ENCODE measurements at places on chromosomes 3 and 15.
A peak's percentile ranks its signal among the peaks of the same experiment; 100 is the strongest.

GRCh38 chr15:42037656-42038055 is 16.8 kb upstream of the PLA2G4E start:
- DNase-seq, result no peak

DNA sequence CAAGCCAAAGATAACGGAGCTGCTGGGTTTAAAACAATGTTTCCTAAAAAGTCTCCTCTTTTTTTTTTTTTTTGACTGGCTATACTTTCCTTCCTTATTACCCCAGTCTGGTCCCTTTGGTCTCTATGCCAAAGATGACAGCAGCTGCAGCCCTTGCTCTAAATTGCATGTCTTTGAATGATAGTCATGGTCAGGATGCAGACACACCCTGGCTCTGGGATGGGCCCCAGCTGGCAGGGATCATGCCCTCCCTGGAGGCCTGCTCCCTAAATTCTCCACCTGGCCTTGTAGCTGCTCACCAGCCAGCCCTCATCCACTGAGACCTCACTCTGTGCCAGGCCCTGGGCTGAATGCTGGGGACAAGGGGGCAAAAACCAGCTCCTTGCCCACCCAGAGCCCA is 95.8 kb downstream of the MESD start:
- DNase-seq, result no peak

GRCh38 chr3:135268941-135269532 is 474.0 kb downstream of the EPHB1 start:
- no peak for DNase-seq

DNA sequence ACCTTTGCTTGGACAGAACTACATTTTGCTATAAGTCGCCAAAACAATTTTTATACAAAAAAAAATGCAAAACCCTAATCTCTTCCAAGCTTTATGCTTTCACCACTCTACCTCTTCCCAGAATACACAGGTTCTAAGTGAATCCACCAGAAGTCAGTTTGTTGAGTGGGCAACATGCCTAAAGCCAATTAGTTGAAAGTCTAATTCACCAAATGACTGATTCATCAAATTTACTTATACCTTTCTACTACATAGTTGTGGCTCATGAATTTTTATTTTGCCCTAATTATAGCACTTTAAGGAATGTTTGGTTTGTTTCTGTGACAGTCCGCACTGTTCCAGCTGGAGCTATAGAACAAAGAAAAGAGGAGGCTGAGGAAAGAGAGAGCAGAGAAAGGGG is 265.9 kb upstream of the TGFBR2 start:
- no peak for DNase-seq

- DNase-seq, result no peak
Measured at GRCh38 chr15:50235794-50236193, 29.7 kb downstream of the HDC start.

GRCh38 chr3:16600780-16601536 is 4.3 kb downstream of the DAZL start:
- peak; percentile 70 for DNase-seq

- no peak for DNase-seq
Measured at GRCh38 chr3:160748231-160748630, 7.8 kb upstream of the PPM1L start.

DNA sequence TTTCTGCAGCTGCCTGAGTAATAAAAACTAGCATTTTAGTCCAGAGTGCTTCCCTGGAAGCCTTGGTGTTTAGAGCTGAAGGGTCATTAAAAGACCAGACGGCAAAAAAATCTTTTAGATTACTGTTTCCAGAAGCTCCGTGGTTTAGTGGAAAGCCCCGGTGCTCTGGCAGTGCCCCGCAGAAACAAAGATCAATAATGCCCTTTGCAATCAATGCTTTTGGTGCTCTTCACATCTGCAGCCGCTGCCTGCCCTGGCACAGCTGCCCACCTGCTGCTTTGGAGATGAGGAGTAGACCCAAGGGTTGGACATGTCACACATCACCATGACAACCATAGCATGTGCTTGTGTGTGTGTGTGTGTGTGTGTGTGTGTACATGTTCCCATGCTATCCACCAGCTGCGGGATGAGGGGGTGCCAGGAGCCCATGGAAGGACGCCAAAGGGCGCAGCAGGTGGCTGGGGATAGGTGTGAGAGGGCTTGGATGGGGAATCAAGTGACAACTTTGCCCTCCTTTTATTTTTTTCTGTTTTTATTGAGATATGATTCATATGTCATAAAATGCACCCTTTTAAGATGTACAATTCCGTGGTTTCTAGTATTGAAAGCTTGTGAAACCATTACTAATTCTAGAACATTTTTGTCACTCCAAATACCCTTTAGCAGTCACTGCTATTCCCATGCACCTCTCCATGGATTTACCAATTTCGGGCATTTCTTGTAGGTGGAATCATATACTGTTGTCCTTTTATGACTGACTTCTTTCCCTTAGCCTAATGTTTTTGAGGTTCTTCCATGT is 75.7 kb upstream of the KLHL25 start:
- no peak for DNase-seq

DNA sequence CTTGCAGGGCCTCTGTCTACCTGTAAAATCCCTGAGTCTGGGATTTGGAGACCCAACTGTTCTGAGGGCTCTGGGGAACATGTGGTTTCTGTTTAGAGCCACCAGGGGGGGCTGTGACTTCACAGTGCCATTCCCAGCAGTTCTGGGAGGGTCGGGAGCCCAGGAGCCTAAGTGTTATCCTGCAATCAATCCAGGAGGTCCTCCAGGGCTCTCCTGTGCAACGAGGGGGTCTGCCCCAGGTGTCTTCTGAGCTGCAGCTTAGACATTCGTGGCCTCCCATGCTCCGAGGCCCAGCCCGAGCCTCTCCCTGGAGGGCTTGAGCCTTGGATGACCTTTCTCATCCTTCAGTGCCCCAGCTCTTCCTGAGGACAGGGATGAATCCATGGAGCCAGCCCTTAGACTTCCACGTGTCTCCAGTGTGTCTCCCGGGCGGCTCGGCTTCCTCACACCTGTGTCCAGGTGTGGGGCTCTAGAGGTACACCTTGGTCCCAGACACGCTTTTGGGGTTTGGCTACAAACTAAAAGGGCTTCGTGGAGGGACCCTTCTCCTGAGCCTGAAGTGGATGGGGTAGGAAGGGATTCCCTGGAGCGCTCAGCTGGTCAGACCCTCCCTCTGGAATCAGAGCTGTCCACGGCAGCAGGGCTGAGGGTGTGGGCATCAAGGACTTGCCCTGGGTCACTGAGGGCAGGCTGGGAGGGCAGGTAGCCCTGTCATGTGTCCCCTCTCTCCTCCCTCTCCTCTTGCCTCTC is 20.3 kb upstream of the ABTB1 start:
- no peak for DNase-seq

DNA sequence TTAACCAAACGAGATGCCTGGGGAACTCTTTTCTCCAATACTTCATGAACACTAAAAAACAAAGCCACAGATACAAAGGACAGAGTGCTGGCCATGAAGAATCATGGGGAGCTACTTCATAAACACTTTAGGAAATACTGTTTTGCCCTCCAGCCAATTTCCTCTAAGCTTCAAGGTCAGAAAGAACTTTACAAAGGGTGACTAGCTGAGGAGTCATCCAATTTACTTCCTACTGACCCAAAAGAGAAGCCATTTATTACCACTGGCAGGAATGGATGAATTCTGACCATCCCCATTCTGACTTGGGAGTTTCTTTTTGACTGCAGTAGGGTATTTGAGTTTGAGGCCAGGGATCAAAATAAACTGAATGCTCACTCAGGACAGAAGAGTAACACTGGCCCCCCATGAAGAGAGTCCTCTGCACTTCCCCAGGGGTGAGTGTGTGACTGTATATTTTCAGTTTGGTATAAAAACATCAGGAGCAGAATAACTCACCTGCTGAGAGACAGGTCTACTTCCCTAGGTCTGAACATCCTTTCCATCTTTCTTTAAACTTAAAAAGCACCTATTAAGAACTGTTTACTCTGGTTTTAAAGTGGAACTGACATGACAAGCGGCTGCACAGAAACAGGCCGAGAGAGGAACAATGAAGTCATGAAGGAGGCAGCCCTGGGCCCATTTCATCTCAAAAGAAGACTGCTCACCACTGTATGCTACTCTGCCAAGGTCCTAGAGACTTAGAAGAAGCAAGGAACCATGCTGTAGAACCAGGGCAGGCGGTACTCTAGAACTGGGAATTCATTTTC is 203.6 kb downstream of the TNIK start:
- DNase-seq, result no peak

GRCh38 chr3:11128682-11129632 is 25.3 kb upstream of the HRH1 start:
- DNase-seq, result no peak

- DNase-seq, result no peak
Measured at GRCh38 chr3:106120356-106120755, 251.5 kb upstream of the CBLB start.

- no peak for DNase-seq
Measured at GRCh38 chr3:9194509-9195184, 54.8 kb downstream of the SRGAP3 start.

DNA sequence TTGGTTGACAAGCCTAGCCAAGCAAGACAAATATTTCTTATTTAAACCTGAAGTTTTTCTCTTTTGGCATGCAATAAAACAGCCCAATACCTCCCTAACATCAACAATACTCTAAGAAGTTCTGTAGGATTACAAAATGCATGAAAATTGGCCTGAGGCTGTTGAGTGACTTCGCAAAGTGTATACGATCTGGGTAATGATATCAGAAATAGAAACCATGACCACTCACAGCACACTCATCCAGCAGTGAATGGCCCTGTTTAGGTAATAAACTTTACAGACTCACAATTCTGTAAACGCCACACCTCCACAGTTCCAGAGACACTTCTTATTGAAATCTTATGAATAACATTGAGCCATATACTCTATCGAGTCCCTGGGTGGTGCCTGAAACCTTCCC is 83.0 kb upstream of the NAALADL2 start:
- no peak for DNase-seq

DNA sequence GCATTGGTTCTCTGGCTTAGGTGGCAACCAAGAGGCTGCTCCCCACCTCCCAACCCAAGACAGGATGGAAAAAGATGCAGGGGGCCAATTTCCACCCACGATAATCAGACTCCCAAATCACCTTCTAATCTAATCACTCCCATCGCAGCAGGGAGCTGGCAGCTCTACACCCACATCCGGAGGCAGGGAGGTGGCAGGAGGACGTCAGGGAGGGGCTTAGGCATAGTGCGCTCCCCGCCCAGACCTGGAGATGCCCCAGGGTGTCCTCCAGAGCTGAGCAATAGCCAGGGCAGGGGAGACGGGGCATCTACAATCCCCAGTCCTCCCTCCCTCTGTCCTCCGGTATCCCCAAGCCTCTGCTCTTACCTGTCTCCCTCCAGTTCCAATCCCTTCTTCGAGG is 70.5 kb upstream of the SEC13 start:
- DNase-seq, result no peak

DNA sequence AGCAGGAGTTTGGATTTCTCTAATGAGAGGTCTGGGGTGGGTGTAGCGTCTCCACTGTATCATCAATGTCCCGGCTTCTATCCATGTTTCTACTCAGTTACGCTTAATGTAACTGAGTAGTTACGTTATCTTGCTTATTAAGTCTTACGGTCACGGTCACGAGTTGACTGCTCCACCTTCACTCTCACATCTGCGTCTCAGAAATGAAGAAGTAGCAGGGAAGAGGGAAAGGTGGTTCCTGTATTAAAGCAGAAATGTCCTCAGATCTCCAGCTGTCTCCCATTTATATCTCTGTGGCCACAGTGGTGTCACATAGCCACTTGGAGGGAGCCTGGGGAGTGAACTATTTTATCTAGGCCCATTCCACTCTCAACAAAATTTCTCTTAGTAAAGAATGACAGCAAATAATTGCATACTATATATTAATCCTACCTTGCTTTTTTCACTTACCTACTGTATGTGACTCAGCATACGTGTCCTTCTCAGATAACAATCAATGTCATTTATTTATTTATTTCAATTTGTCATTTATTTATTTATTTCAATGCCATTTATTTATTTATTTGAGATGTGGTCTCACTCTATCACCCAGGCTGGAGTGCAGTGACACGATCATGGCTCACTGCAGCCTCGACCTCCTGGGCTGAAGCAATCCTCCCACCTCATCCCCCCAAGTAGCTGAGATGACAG is 39.7 kb upstream of the RNU6-1 start:
- no peak for DNase-seq

- no peak for DNase-seq
Measured at GRCh38 chr15:65399001-65399706, 21.4 kb upstream of the IGDCC3 start.

GRCh38 chr15:70892002-70892911 is at the start of the genes LRRC49 and THAP10:
TSS of gene LRRC49 (plus strand) at chr15:70892826. CDS start at chr15:70892895, 69 bp downstream.
TSS of gene THAP10 (minus strand) at chr15:70892433. CDS start at chr15:70892272, 161 bp downstream.
- peak; percentile 21 for DNase-seq

GRCh38 chr15:61701455-61701854 is 358.8 kb downstream of the VPS13C start:
- DNase-seq, result no peak

DNA sequence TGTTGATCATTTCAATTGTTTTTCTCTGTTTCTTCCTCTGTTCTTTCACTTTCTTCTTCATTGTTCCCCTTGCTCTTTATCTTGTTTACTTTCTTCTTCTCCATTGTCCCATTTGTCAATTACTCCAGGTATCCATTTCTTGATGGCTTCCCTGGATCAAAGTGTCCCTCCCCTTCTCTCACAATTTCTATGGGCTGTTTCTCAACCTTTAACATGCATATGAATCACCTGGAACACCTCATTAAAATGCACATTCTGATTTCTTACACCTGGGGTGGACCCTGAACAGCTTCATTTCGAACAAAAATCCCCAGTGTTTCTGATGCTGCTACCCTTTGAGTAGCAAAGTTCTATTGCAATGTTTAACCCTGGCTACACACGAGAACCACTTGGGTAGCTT is 454.8 kb downstream of the EPHA6 start:
- DNase-seq, result no peak

DNA sequence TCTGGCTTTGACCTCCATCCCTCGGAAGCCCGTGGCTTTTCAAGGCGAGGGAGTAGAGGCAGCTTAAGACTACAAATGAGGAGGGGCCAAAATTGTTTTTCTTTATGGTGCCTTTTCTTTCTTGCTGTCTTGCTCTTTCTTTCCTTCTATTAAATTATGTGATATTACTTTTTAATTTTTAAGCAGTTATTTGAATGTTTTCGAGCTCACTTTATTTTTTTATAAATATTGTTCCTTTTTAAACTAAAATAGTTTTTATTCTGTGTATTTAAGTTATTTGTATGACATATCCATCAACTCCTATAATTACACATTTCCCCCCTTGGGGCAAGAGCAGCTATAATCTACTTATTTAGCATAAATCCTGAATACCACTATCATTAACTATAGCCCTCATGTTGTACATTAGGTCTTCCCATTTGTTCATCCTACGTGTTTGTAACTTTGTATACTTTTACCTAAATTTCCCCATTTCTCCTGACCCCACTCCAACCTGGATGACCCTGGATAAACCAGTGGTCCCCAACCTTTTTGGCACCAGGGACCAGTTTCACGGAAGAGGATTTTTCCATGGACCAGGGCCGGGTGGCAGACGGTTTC is 622 bp upstream of the PLSCR1 start:
- no peak for DNase-seq

Measured in activated CD8-positive, alpha-beta memory T cell treated with anti-CD3 and anti-CD28 coated beads for 48 hours (primary cell).